ENCODE measurements at places on chromosomes 12 and 14.

GRCh38 chr12:49819786-49820185 is 8.4 kb downstream of the NCKAP5L start:
- peaks cover 20% of the 10 kb centered on the region for H3K4me1 ChIP-seq
- H3K36me3 ChIP-seq: no peaks in the 10 kb centered on the region
- no peaks in the 10 kb centered on the region for H3K27me3 ChIP-seq
- DNase-seq: no peak
- no peak overlapping the region for H3K4me3 ChIP-seq

DNA sequence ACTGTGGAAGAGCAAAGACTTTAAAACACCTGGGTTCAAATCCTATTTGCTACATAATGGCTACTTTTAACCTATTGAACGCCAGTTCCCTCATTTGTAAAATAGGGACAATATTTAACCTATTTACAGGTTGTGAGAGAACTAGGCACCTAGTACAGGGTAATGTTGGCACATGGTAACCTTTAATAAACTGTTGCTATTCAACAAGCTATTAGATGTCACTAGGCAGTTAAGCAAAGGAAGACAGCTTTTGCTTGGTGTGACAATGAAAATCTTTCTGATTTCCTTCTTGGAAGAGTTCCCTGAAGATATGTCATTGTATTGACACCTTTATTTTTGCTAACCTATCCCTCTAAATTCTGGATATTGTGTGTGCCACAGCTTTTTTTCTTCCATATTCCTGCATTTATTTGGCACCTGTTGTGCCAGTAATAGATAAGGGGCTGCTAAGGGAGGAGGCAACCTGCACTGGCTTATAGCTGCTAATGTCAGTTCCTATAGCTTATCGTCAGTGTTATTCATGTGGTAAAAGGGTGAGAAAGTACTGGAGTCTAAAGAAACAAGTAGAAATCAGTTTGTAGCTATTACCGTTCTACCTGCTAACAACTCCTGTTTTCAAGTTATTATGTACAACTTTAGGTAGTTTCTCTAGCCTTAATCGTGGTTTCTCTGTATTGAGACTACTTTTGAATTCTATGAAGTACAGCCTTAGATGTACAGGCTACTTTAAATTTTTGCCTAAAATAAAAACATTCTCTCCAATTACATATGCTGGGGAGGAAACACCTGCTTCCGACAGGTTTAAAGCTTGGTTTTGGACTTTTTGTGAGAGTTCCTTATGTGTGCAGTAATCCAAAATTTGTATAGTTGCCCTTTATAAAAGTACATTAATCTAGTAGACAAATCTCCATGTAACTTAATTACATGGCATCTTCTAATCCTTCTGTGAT is 24.3 kb downstream of the HIF1A start:
- H3K4me1 ChIP-seq: peaks cover 47% of the 10 kb centered on the region
- H3K27ac ChIP-seq: peak overlapping the region; percentile 37
- H3K27me3 ChIP-seq: no peaks in the 10 kb centered on the region
- H3K4me3 ChIP-seq: peak overlapping the region; percentile 15
- DNase-seq: no peak

- no peak overlapping the region for H3K4me3 ChIP-seq
- DNase-seq: no peak
- no peak overlapping the region for H3K27ac ChIP-seq
- no peaks in the 10 kb centered on the region for H3K4me1 ChIP-seq
These were observed 22.4 kb upstream of the LGR5 start for GRCh38 chr12:71417181-71417580.

GRCh38 chr12:10701843-10702242 is 21.3 kb downstream of the YBX3 start:
- no peak overlapping the region for H3K27ac ChIP-seq
- peaks cover 2% of the 10 kb centered on the region for H3K36me3 ChIP-seq
- no peaks in the 10 kb centered on the region for H3K27me3 ChIP-seq
- H3K4me1 ChIP-seq: peaks cover 3% of the 10 kb centered on the region
- no peak for DNase-seq

- no peak for DNase-seq
- H3K27me3 ChIP-seq: peaks cover 11% of the 10 kb centered on the region
- H3K27ac ChIP-seq: no peak overlapping the region
- no peak overlapping the region for H3K4me3 ChIP-seq
- H3K36me3 ChIP-seq: no peaks in the 10 kb centered on the region
These were observed 209.7 kb downstream of the SLC15A4 start for GRCh38 chr12:128613837-128614590.

- H3K36me3 ChIP-seq: no peaks in the 10 kb centered on the region
- DNase-seq: no peak
- H3K4me3 ChIP-seq: no peak overlapping the region
- no peaks in the 10 kb centered on the region for H3K27me3 ChIP-seq
- no peak overlapping the region for H3K27ac ChIP-seq
- no peaks in the 10 kb centered on the region for H3K4me1 ChIP-seq
These were observed 152.9 kb downstream of the EPS8 start for GRCh38 chr12:15636060-15636890.

DNA sequence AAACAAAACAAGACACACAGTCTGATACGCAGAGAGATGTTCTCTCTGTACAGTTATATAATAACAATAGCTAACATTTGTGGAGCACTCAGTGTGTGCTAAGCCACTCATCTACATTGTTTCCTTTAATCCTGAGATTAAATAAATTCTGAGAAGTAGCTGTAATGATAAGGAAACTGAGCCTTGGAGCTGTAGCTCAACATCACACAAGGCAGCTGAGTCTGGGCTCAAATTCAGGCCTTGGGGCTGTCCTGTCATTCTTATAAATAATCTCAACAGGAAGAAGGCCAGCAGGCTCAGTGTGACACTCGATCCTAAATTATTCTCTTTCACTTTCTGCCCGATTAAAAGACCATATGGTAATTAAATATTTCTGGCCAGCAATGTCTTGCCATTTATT is 24.5 kb downstream of the CDKN1B start:
- peaks cover 11% of the 10 kb centered on the region for H3K4me1 ChIP-seq
- DNase-seq: no peak
- H3K27me3 ChIP-seq: no peaks in the 10 kb centered on the region
- no peak overlapping the region for H3K4me3 ChIP-seq
- H3K36me3 ChIP-seq: no peaks in the 10 kb centered on the region

DNA sequence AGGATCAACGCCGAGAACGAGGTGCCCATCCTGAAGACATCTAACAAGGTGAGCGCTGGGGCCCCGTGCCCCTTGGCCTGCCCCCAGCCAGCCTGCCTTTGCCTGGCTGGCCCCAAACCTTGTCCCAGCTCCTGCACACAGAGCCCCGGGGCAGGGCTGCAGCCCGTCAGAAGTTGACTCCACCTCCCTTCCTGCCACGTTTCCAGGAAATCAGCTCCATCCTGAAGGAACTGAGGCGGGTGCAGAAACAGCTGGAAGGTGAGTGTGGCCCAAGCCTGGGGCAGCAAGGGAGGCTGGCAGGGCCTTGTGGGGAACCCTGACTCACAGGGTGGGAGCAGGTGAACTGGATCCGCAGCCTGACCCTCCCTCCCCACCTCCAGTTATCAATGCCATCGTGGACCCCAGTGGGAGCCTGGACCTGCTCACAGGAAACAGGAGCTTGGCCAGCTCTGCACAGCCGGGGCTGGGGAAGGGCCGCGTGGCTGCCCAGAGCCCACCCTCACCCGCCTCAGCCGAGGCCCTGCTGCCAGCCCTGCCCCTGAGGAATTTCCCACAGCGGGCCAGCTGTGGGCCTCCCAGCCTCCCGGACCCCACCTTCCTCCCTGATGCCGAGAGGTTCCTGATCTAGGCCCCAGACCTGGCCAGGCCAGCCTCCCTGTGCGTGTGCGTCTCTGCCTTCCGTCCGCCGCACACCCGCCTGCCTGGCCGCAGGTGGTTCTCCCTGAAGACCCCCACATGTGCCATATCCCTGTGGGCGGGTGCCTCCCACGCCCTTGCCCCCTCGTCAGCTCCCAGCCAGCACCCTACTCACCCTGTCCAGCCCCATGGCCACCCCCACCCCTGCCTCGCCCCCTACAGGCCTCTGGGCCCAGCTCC is 29.5 kb downstream of the CEP170B start:
- no peaks in the 10 kb centered on the region for H3K4me1 ChIP-seq
- no peak overlapping the region for H3K4me3 ChIP-seq
- no peak overlapping the region for H3K27ac ChIP-seq
- H3K27me3 ChIP-seq: peaks cover 15% of the 10 kb centered on the region
- no peak for DNase-seq

- no peak overlapping the region for H3K27ac ChIP-seq
- no peak for DNase-seq
- no peaks in the 10 kb centered on the region for H3K4me1 ChIP-seq
- H3K27me3 ChIP-seq: no peaks in the 10 kb centered on the region
- no peak overlapping the region for H3K4me3 ChIP-seq
These were observed 144.8 kb upstream of the PTPRQ start for GRCh38 chr12:80299219-80299618.

All from T-cell (primary cell).